ENCODE measurements at places on chromosomes 4 and X. TPM values are rescaled to one million over a fixed set of nuclear protein-coding genes. Genes with fewer than 3 reads are reported as not detected.

DNA sequence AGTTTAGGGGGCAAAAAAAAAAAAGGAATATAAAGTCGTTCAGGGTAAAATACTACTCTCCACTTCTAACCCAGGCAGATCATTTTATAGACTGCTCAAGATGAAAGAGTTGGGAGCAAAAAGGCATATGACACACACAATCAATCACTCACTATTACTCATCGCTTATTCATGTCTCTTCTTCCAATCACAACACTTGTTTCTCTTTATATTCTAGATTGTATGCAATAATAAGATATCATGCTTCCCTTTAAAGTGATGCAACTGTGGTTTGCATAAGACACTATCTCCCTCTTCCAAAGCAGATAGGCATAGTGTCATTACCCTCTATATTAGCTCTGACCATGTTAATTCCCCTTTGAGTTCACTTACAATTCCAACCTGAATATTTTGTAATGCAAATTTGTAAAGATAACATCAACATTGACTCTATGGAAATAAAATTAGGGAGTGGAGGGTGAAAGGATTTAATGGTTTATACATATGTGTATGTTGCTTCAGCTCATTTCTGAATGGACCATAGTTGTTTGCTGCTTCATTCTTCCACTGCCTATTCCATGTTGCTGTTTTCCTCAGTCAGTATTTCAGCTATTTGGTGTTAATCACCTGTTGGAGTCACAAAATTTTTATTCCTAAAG lies 154.9 kb upstream of the EPHA5 start:
- DNase-seq: no peak

DNA sequence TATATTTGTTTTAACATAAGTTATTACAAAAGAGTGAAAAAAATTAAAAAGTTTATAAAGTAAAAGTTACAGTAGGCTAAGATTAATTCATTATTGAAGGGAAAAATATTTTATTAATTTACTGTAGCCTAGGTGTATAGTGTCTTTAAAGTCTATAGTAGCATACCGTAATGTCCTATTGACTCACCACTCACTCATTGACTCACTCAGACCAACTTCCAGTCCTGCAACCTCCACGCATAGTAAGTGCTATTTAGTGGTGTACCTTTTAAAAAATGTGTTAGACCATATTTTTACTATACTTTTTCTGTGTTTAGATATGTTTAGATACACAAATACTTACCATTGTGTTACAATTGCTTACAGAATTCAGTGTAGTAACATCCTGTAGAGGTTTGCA lies 841.1 kb downstream of the CENPC start:
- no peak for DNase-seq

GRCh38 chr4:2931512-2932301 lies 31.5 kb downstream of the NOP14 start:
- peak; percentile 89 for DNase-seq

- peak; percentile 36 for DNase-seq
Observed at GRCh38 chr4:11720292-11720691, 291.6 kb upstream of the HS3ST1 start.

DNA sequence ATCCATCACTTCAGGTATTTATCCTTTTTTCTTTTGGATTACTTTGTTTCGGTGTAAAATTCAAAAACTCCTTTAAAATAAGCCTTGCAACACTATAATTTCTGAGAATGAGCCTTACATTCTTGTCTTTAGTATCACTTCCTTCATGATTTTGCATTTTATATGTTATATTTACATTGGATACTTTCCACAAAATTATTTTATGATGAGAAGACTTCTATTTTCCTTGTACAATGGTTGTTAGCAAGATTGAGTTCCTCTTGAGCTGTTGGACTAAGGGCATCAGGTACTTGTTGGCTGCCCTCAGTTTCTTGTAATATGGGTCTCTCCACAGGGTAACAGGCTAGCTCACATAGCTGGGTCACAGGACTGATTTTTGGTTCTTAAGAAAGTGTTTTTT lies 22.7 kb upstream of the HPGDS start:
- DNase-seq: no peak

DNA sequence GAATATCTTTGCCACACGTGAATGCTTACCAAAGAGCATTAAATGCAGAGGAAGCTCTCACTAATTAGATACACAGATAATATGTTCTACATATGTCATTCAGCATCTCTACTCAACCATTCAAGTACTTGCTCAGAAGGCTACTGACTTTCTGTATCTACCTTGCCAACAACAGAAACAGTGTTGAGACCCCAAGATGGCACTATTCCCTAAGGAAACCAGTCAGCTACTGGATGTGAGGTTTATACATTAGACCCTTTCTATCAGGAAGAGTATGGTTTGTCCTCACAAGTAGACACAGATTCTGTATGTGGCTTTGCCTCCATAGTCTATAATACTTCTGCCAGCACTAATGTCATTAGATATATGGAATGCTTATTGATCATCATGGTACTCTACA lies 443.9 kb upstream of the INTU start:
- DNase-seq: no peak

GRCh38 chr4:184409502-184409901 lies 64.8 kb downstream of the IRF2 start:
- DNase-seq: no peak

IRS4 gene
- total RNA-seq: not detected
